Mesenteric fat pad (tissue), 1 donor: ENCODE measurements at places on chromosomes 3 and 15. TPM values are rescaled to one million over a fixed set of nuclear protein-coding genes. Genes with fewer than 3 reads are reported as not detected.

The KNG1 gene
- total RNA-seq, result not detected

The ZWILCH gene
- 4.4 TPM for total RNA-seq

The CADM2 gene
- total RNA-seq, result 17.3 TPM

The ATP13A5 gene
- total RNA-seq, result not detected

The CTXN2 gene
- total RNA-seq, result not detected

The GNAT1 gene
- total RNA-seq, result not detected

The MOBP gene
- not detected for total RNA-seq

The FGD5 gene
- total RNA-seq, result 38.6 TPM

The SLC6A1 gene
- total RNA-seq, result 0.39 TPM

The SAMD7 gene
- total RNA-seq, result not detected

The WDR93 gene
- 0.32 TPM for total RNA-seq

The PLSCR1 gene
- total RNA-seq, result 187 TPM

The ALDH1L1 gene
- total RNA-seq, result 105 TPM

The EIF4E3 gene
- 34.9 TPM for total RNA-seq

The KIF9 gene
- total RNA-seq, result 4.9 TPM

The CCDC191 gene
- 1.3 TPM for total RNA-seq

The CYP8B1 gene
- not detected for total RNA-seq

The EPM2AIP1 gene
- 9.5 TPM for total RNA-seq

The C3orf49 gene
- not detected for total RNA-seq

The KLHL6 gene
- 5.7 TPM for total RNA-seq

The HIGD2B gene
- not detected for total RNA-seq

The SPINT1 gene
- total RNA-seq, result 2.7 TPM
